ENCODE measurements at places on chromosomes 12 and 14.

GRCh38 chr12:49777341-49777740 is 36.0 kb downstream of the TMBIM6 start:
- no peak for DNase-seq

- DNase-seq, result no peak
Observed at GRCh38 chr12:54162741-54163140, 26.0 kb downstream of the SMUG1 start.

- no peak for DNase-seq
Observed at GRCh38 chr14:100569734-100570286, 17.4 kb downstream of the BEGAIN start.

GRCh38 chr12:62693376-62694050 is 226.9 kb downstream of the MON2 start:
- DNase-seq, result no peak

GRCh38 chr12:121580959-121581685 is at the start of gene KDM2B:
Gene KDM2B, minus strand, starts transcription at chr12:121581023. Its CDS starts 112 bp downstream, at chr12:121580911.
- no peak for DNase-seq

GRCh38 chr12:68474467-68475204 is 136.1 kb upstream of the RAP1B start:
- no peak for DNase-seq

GRCh38 chr14:53195949-53196348 is 42.8 kb upstream of the DDHD1 start:
- DNase-seq, result no peak

DNA sequence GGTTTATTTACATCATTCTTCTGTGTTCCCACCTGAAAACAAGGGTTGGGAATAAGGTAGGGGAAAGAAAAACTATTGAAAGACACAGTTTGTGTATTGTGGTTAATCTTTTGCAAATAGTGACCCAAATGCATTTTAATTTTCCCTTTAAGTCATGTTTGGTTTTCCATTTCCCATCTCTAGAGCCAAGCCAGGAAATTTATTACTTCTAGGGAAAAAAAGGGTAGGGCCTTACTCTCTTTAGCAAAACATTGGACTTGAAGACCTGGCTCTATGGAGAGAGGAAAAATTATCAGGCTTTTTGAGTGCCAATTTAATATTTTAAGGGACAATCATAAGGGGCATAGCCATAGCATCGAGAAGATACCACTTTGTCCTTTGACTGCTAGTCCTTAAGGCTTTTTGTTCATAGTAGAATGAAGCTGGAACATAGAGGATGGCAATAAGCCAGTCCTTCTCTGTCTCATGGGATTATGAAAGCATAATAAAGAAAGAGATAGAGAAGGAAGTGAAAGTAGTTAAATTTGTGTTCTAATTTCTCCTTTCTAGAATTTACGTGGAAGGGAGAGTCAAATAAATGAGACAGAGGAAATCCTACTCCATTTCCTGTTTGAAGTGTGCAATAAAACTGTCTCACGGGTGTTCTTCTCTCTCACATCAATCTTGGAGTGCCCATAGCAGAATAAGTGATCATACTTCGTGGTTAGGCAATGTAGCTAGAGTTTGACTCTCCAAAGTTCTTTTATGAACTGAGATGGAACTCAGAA is 50.9 kb upstream of the PPFIA2 start:
- DNase-seq, result no peak

DNA sequence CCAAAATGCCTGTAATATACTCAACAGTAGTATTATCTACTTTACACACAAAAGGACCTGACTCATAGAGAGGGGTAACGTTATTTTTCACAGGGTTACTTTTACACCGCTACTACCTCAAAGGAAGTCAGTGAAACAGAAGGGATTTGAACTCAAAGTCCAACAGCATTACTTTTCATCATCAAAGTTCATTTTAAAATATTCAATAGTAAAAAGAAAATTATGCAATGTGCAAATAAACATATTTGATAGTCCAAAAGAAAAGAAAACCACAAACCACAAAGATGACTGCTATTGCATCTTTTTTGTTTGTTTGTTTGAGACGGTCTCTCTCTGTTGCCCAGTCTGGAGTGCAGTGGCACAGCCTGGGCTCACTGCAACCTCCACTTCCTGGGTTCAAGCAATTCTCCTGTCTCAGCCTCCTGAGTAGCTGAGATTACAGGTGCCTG is 15.5 kb downstream of the KIF21A start:
- no peak for DNase-seq

- peak; percentile 64 for DNase-seq
Observed at GRCh38 chr14:74881431-74882102, at the start of gene DLST. Gene DLST, plus strand, starts transcription at chr14:74881916. Its CDS starts 38 bp downstream, at chr14:74881954.

DNA sequence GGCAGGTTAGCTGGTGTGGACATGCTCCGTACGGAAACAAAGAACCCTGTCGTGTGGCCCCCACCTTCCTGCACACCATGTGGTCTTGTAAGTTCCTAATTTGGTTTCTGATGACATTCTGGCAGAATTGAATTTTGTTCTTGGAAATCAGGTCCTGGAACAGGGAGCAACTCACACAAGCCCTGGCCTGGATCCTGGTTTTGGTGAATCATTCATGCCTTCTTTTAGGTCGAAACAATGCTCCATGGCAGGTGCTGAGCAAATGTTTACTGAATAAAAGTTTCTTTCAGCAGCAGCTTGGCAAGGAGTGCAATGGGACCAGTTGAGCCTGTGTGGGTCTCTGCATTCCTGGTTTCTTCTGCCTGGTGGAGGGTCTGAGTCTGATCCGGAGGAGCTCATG is 978.4 kb downstream of the BCL11B start:
- no peak for DNase-seq

- DNase-seq, result no peak
Observed at GRCh38 chr12:120835304-120835612, 68.9 kb downstream of the SPPL3 start.

DNA sequence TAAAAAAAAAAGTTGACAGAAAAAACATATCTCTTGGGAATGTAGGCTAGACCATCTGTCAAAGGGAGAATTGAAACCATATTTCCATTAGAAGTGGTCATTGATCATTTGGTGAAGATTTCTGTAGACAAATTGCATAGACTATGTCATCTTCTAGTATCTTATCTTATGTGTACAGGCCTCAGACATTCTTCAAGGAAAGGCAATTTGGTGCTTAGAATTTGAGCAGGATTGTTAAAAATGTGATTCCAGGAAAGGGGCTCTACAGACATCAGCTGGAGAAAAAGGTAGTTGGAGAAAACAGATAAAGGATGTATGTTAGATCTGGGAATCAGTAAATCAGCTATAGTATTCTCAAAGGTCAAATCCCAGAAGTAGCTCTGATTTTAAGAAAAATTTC is 627.1 kb downstream of the TMTC2 start:
- no peak for DNase-seq

DNA sequence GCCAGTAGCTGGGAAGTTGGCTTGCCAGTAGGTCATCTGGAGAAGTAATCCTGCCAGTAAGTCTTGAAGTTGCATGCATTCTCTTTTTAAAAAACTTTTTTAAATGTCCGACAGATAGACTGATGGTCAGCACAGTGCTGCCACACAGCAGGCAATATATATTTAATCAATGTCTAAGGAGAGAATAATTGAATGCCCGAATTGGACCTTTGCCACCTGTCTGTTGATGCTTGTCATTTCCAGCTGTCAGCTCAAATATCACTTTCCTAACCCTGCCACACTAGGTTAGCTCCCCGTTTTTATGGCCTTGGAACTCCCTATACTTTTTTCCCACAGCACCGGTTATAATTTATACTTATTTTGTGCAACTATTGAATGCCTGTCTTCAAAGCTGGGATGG is 2.1 kb upstream of the SLC15A4 start:
- DNase-seq, result no peak

- DNase-seq, result no peak
Observed at GRCh38 chr14:49972131-49972671, 79.3 kb downstream of the ARF6 start.

DNA sequence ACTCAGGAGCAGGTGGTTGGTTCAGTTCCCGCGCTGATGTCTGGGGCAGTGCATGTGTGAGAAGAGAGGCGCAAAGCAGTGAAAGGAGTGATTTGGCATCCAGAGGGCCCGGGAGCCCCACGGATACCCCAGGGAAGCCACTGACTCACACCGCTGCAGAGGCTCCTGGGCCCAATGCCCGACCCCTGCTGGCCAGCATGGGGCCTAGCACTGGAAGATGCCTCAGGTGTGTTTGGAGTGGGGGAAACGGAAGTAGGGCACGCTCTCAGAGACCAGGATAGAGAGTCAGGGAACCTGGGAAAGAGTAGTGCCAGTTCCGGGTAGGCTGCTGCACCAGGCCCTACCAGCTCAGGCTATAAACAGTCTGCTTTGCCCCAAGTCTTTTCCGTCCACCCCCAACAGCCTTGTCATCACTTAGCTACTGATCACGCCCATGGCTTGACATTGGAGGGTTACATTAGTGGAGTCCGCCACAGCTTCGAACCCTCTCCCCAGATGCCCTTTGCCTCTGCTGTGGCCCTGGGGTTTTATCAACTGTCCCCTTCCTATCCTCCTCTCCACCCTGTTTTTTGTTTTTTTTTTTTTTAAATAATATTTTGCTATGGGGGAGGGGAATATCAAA is 9.5 kb upstream of the CSAD start:
- DNase-seq, result peak; percentile 36

GRCh38 chr12:50251619-50252252 is 31.6 kb downstream of the LIMA1 start:
- DNase-seq, result no peak

DNA sequence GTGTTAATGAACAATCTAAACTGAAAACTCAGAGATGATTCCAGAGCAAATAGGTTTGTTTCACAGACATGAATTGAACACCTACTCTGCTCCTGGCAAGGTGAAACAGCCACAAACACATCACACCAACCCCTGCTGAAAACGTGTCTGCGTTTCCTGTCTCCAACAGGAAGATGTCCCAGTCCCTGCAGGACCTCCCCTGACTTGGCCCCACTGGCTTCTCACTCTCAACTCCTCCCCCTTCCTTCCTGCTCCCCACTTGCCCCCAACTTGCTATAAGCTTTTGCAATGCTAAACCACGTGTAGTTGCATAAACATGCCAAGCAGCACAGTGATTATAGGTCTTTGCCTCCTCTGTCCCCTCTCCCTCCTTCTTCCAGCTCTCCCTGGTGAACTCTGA is 567.6 kb downstream of the BCL11B start:
- no peak for DNase-seq

GRCh38 chr14:77043984-77044485 is 15.5 kb upstream of the IRF2BPL start:
- DNase-seq, result no peak

DNA sequence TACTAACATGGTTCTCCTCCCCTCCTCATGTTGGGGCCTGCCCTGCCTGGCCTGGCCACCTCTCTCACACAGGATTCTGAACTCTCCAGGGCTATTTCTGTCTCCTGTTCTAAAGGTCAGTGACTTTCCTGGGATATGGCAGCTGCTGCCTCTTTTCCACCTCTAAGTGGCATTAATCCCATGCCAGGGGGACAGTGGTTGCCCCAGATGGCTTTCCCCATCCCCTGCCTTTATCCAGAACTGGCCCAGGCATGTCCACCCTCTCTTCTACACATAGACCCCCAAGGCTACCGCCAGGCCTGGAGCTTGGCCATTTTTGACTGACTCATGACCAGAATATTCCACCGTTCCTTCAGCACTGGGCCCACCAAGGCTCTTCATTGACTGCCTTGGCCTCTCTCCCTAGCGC is 90.4 kb downstream of the IRF2BPL start:
- no peak for DNase-seq

DNA sequence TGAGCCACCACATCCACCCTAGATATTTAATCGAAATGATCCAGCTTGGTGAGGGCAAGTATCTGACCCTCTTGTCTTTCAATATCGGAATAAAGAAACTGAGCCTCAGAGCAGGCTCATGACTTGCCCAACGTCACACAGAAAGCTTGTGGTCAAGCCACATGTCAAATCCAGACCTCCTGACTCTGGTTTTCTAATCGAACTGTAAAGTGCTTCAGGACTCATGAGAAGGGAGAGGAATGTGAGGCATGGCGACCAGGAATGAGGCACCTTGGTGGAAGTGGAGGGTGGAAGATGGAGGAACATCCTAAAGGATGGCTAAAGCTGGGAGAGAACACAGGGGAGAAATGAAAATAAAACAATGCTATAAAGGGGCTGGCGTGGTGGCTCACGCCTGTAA is 27.9 kb upstream of the SPPL3 start:
- no peak for DNase-seq

- DNase-seq, result no peak
Observed at GRCh38 chr14:65877624-65878023, 465.1 kb downstream of the FUT8 start.

DNA sequence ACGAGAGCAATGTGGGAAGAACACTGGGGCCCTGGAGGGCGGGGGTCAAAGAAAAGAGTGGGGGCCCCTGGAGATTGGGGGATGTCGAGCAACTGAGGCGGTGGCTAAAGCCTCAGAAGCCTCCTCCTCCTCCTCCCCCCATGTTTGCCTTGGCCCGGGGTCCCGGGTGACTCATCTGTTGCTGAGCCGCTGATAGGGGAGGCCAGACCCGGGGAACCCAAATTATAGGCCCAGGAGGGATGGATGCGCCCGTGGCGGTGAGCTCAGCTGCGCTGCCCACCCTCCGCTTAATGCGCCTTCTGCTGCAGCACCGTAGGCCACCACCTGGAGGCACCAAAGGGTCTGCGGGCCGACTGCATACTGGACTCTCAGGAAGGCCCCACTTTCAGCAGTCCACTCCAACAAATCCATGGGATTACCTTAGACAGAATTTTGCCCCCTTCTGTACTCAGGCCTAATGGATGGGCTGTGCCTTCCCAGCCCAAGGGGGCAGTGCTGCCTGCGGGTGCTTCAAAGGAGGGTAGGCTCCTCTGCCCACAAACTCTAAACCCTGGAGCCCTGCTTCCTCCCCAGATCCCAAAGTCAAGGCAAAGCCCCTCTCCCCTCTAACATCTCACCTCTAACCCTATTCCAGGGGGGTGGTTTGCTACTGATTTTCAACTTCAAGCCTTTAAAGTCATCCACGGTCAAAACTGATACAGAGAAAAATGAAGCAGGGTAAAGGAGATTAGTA is 2.6 kb upstream of the WNT10B start:
- DNase-seq, result no peak

- DNase-seq, result no peak
Observed at GRCh38 chr12:101051901-101052550, 158.0 kb downstream of the SLC5A8 start.

DNA sequence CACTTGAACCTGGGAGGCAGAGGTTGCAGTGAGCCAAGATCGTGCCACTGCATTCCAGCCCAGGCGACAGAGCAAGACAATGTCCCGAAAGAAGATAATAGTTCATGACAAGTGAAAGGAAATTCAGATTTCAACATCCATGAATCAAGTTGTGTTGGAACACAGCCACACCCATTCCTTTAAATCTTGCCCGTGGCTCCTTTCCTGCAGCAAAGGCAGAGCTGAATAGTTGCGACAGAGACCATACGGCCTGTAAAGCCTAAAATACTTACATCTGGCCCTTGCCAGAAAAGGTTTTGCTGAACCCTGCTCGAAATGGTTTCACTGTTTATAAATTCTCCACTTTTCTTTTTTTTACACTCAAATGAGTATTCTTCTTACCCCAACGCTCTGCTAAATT is 17.7 kb upstream of the ITPK1 start:
- no peak for DNase-seq
